Stimulated activated CD4-positive, alpha-beta T cell treated with anti-CD3 and anti-CD28 coated beads, TNF-alpha, amount 100 ng/mL, for 4 hours (primary cell): ENCODE measurements at places on chromosomes 7 and 10.

- DNase-seq, result no peak
Observed at GRCh38 chr10:110494532-110494931, 3.2 kb upstream of the DUSP5 start.

DNA sequence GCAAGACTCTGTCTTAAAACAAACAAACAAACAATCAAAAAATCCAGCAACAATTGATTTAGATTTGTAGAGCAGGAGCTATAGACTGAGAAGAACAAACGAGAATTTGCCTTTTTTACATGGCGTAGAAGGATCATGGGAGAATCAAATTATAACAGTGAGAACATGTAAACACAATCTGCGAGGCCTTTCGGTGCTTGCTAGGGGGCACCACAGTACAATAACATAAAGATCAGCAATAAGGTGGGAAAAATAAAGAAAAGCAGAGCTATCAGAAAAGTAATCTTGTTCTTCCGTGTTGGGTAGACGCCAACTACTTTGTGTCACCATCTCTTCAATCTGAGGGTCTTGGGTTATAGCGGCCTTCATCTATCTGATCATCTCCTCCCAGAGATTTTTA lies 82.2 kb downstream of the NOD1 start:
- no peak for DNase-seq

- no peak for DNase-seq
Observed at GRCh38 chr7:15936991-15937390, 250.5 kb upstream of the MEOX2 start.

GRCh38 chr10:102038410-102038809 lies 17.6 kb downstream of the ARMH3 start:
- no peak for DNase-seq

DNA sequence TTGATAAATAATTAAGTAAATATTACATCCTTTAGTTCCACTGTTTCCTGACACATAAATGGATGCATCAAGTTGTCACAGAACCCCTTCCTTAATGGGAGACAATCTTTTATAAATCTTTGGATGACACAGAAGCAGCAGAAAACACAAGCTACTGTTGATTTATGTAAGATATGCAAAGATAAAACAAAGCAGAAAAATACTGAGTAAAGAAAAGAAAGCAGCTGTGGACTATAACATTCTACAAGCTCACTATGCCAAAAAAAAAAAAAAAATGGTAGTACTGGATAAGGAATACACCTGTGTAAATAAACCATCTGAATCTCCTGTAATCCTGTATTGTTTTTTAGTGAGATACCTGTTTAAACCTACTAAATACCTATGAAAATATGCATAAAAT lies 92.0 kb upstream of the FAM180A start:
- DNase-seq, result no peak
